Activated CD4-positive, alpha-beta T cell treated with anti-CD3 and anti-CD28 coated beads, Interleukin-2, amount 50 U/mL, for 4 hours (primary cell): ENCODE measurements at places on chromosomes 12 and 14.
A peak's percentile ranks its signal among the peaks of the same experiment; 100 is the strongest.

DNA sequence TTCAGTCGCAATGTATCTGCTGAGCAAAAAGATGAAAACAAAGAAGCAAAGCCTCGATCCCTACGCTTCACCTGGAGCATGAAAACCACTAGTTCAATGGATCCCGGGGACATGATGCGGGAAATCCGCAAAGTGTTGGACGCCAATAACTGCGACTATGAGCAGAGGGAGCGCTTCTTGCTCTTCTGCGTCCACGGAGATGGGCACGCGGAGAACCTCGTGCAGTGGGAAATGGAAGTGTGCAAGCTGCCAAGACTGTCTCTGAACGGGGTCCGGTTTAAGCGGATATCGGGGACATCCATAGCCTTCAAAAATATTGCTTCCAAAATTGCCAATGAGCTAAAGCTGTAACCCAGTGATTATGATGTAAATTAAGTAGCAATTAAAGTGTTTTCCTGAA lies 19.8 kb downstream of the CKB start:
- no peak for DNase-seq

- no peak for DNase-seq
Observed at GRCh38 chr14:44897845-44898151, 63.9 kb downstream of the KLHL28 start.

GRCh38 chr12:106193394-106194215 lies 54.2 kb downstream of the CKAP4 start:
- no peak for DNase-seq

DNA sequence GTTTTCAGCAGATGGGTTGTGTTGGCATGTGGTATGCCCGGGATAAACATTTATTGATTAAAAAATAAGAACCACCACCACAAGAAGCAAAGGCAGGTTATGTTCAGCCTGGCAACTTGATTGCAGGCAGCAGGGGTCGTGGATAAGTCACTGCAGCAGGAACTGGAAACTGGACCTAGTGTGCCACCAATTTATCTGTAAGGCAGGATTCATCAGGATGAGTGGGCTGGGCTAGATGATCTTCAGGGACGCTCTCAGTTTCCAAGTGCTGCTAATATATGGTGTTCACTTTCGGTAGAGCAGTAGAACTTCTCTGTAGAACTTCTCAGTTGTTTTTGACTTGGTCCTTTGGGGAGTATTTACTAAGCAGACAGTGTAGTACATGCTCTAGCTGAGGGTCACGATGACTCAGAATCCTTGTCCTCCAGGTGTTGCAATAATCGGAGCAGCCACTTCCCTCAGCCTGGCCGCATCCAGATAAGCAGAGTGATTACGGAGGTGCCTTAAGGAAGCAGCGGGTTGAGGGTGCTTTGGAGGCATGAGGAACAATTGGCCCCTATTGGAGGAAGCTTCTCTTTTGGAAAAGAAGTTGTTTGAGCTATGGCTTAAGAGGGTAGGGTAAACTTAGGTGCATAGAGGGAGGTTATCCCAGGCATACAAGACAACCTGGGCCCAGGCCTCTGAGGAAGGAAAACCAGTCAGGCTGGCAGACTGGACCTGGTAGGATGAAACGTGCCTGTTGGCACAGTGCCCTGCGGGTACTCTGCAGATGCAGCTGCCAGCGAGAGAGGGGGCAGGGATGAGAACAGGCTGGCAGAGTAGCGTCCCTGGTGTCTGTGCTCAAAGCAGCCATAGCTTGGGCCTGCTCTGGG lies 104.0 kb downstream of the GPR135 start:
- no peak for DNase-seq

- DNase-seq: no peak
Observed at GRCh38 chr12:95182868-95183415, 34.3 kb downstream of the FGD6 start.

DNA sequence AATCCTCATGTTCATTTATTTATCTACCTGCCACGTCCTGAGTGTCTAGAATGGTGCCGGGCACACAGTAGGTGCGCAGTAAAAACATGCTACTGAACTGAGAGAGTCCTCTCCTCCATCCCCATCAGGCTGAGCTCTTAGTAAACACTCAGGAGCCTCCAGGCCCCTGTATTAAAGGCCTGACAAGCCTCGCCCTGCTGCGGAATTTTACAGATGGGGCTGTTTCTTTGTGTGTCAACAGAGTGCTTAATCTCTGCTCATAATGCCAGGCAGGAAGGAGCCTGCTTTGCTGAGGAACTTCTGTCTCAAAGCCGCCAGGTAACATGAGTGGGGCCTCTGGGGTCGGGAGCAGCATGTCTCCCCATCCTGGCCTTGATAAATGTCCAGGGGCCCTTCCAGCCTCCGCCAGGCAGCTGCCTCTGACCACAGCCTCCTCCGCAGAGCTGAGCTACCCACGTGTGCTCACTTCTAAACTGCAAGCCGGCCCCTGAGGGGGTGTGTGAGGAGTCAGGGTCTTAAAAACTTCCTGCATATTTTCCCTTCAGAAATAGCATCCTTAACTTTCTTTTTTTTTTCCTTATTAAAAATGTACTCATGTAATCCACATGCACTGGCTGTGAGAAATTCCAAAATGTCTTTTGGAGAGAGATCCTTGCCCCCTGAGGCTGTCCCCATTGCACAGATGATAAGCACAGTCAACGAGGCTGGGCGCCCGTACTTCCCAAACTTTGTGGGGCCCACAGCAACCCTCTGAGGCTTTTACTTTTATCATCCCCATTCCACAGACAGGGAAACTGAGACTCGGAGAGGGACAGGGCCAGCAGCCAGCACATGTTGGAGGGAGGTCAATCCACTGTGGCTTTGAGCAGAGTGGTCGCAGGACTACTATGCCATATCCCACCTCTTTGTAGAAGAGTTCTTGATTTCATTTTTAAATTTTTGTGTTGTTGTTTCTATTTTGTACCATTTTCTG lies 116.0 kb upstream of the NCOR2 start:
- no peak for DNase-seq

DNA sequence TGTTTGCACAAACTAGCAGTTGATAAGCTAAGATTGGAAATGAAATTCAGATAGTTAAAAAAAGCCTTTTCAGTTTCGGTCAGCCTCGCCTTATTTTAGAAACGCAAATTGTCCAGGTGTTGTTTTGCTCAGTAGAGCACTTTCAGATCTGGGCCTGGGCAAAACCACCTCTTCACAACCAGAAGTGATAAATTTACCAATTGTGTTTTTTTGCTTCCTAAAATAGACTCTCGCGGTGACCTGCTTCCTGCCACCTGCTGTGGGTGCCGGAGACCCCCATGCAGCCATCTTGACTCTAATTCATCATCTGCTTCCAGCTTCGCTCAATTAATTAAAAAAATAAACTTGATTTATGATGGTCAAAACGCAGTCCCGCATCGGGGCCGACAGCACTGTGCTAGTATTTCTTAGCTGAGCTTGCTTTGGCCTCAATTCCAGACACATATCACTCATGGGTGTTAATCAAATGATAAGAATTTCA lies 335.6 kb downstream of the TMEM121 start:
- no peak for DNase-seq

DNA sequence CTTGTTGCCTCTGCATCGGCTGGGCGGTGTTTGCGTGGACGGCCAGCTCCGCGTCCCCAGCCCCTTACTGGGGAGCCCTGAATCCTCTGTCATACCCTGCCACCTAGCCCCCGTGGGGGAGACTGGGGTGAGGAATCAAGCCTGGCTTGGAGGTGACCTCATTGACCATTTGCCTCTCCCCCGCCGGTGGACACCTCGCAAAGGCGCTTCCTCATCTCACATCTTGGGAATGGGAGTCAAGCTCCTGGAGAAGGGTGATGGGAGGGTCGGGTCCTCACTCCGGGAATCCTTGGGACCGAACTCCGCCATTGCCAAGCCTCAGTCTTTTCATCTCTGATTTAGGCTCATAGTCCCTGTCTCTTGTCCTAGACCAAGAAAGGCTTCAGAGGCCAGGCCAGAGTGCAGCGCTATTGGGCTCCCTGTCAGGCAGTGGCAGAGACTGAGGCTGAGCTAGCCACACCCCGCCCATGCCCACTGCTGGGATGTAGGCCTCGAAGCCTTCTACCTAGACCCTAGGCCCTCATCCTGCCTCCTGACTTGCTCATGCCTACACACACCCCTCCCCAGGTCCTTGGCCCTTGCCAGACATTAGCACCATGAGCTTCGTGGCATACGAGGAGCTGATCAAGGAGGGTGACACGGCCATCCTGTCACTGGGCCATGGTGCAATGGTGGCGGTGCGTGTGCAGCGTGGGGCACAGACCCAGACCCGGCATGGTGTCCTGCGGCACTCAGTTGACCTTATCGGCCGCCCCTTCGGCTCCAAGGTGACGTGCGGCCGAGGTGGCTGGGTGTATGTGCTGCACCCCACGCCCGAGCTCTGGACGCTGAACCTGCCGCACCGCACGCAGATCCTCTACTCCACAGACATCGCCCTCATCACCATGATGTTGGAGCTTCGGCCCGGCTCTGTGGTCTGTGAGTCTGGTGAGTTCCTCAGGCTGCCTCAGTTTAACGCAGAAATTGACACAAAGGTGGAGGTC lies 678 bp downstream of the TRMT61A start:
- DNase-seq: no peak

- no peak for DNase-seq
Observed at GRCh38 chr14:74942181-74942580, 13.2 kb downstream of the PGF start.

GRCh38 chr12:91704446-91704845 lies 441.2 kb downstream of the BTG1 start:
- DNase-seq: no peak

- DNase-seq: no peak
Observed at GRCh38 chr14:101065696-101066694, 162.5 kb upstream of the RTL1 start.

DNA sequence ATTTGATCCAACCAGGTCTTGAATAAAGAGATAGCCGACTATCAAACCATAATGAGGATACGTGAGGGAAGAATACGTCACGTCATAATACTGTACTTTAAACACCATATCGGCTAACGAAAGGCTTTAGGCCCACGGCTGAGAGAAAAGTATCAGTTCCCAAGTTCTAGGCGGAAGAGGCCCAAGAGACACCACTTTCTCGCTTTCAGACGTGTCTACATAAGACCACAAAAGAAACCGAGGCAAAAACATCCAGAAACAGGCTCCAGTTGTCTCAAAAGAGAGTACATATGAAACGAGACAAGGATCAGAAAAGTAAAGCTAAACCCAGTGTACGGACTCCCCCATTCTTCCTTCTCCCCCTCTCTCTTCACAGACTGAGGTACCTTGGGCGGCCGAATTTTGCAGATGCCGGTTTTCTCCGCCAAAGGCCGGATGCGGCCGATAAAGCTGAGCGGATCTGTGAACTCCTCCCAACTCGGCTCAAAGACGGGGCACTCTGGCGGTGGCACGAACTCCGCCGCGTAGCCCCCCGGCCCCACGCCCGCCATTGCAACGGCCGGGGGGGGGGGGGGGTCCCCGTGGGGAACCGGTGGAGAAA lies 479 bp downstream of the KDM5A start:
- DNase-seq: peak; percentile 17

DNA sequence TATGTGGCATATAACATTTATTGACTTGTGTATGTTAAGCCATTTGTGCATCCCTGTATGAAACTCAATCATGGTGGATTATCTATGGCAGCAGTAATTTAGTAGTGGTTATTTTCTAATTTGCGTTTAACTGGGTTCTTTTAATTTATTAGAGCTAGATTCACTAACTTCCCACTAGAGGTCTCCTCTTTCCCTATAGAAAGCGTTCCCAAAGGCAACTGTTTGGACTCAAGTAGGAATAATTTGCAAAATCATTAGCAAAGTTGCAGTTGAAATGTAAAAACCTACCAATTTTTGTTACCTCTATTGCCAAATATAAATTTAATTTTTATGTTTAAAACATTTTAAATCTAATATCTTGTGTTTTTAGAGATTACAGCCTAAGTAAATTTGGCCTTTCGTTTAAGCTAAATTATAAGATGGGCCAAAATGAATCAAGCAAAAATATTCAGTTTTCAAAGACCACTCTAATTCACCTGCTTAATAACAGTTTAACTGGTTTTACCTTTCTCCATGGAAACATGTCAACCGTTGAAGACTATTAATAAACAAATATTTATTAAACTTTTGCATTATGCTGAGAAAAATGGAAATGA lies 6.0 kb downstream of the DMAC2L start:
- no peak for DNase-seq

- no peak for DNase-seq
Observed at GRCh38 chr14:61104358-61104757, 123.3 kb downstream of the SLC38A6 start.

- DNase-seq: no peak
Observed at GRCh38 chr12:95573951-95574576, 22.8 kb upstream of the USP44 start.

DNA sequence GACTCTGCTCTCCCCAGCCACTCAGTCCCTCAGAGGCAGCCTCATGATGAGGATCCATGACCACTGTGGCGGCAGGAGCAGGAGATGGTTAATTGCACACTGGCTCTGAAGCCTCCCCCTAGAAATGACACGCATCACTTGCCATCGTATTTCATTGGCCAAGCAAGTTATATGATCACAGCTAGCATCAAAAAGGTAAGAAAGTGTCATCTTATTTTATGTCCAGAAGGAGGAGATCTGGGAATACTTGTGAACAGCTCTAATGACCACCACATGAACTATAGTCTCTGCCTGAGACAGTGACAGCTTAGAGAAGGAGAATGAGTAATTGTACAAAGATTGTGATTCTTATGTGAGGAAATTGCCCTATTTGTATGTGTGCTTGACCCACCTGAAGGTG lies 363.4 kb downstream of the NUAK1 start:
- no peak for DNase-seq

GRCh38 chr12:58648176-58648575 lies 272.1 kb downstream of the LRIG3 start:
- no peak for DNase-seq

DNA sequence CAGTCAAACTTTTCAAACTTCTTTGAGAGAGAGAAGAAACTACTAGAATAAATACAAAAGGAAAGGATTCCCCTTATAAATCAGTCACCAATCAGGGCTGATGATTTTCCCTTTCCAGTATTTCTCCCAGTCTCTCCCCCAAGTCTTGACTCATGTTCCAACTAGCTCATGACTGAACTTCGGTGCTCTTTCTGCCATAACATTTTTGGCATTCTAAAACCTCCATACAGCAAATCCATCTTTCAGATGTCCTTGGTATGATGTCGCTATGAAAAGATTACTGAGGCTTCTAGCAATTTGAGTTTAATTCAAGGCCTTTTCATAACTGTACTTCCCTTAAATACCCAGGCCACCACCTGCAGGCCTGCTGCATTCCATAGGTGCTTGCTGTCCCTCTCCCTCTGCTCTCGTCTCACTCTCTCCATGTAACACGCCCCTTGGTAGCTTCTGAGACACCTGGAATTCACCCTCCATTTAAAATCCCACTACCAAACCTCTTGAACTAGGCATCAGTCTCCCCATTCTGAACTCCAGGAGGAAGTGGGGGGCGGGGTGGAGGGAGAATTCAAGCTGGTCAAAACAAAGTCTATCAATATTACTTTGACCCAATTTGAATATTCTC lies 2.4 kb downstream of the PRKD1 start:
- DNase-seq: no peak
